H1 (cell line): ENCODE measurements at places on chromosomes 5 and 9.

- no peaks in the 10 kb centered on the region for H3K27me3 ChIP-seq
- no peaks in the 10 kb centered on the region; the same call in 1 of the 2 replicates for H3K4me1 ChIP-seq
- DNase-seq: no peak
- H3K36me3 ChIP-seq: no peaks in the 10 kb centered on the region
Measured at GRCh38 chr5:83726912-83727311, 6.3 kb upstream of the HAPLN1 start.

- no peak overlapping the region for H3K27ac ChIP-seq
- H3K27me3 ChIP-seq: no peaks in the 10 kb centered on the region
- H3K4me1 ChIP-seq: no peaks in the 10 kb centered on the region
- H3K4me3 ChIP-seq: no peak overlapping the region
- H3K36me3 ChIP-seq: no peaks in the 10 kb centered on the region
Measured at GRCh38 chr5:118637947-118638670, 350.2 kb downstream of the DTWD2 start.

DNA sequence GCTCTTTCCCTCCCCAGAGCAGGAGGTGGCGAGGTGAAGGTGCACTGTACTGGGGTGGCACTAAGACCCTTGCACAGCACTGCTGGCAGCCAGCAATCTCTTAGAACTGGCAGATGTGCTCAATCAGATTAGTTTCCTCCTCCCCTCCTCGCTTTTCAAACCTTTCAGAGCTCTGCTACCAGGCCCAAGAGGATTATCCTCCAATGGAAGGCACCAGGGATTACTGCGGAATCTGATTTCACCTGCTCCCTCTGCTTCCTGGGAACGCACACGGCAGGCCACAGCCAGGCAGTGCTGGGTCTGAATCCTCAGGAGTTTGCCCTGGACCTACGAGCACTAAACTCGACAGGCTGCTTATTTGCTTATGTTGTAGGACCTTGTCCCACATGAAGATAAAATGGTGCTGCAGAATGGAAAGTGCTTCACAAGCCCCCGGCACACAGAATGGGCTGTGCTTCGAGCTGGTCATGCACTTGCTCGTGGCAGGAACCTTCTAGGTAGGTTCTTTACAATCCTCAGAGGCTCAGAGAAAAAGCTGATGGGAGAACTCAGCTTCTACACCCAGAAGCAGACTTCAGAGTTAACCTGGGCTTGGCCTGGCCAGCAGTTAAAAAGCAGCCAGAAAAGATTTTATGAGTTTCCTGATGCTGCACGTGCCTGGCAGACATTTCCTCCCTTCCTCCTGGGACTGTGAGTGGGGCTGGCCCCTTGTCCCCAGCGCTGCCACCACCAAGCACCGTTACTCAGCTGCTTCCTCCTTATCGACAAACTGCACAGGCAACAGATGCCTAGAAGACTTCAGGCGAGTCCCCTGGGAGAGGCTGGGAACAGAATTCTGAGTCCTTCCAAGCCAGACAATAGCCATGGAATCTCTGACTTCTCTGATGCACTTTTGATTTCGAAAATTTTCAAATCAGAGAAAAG, 33.1 kb downstream of the FABP6 start:
- H3K4me3 ChIP-seq: no peak overlapping the region
- peaks cover 30% of the 10 kb centered on the region for H3K4me1 ChIP-seq
- peaks cover 6% of the 10 kb centered on the region; the same call in 1 of the 2 replicates for H3K36me3 ChIP-seq
- no peak for DNase-seq

GRCh38 chr9:92942688-92943616, 4.4 kb upstream of the FGD3 start:
- H3K27ac ChIP-seq: no peak overlapping the region
- peaks cover 7% of the 10 kb centered on the region for H3K4me1 ChIP-seq
- no peaks in the 10 kb centered on the region for H3K27me3 ChIP-seq
- H3K36me3 ChIP-seq: no peaks in the 10 kb centered on the region

DNA sequence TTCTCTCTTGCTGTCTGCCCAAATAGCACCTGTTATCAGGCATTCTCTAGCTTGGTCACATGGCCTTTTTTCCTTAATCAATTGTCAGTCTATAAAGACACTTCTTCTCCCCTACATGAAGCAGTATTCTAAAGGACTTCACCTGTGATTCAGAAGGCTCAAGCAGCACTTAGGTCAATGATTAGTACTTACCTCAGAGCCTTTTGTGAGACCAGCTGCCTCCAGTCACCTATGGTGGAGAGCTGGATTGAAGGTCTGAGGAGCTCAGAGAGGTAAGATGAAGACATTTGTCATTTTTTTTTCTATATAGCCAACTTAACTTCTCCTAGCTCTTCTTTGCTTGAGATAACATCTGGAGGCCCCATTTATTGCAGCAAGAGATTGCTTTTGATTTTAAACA, 278.3 kb upstream of the PCSK5 start:
- H3K4me1 ChIP-seq: no peaks in the 10 kb centered on the region
- no peak overlapping the region for H3K4me3 ChIP-seq

- no peak for DNase-seq
- H3K4me3 ChIP-seq: no peak overlapping the region
- H3K36me3 ChIP-seq: no peaks in the 10 kb centered on the region
- peaks cover 3% of the 10 kb centered on the region; the same call in 1 of the 2 replicates for H3K4me1 ChIP-seq
- H3K27ac ChIP-seq: no peak overlapping the region
- H3K27me3 ChIP-seq: no peaks in the 10 kb centered on the region
Measured at GRCh38 chr9:79621916-79622575, 50.3 kb downstream of the TLE4 start.

DNA sequence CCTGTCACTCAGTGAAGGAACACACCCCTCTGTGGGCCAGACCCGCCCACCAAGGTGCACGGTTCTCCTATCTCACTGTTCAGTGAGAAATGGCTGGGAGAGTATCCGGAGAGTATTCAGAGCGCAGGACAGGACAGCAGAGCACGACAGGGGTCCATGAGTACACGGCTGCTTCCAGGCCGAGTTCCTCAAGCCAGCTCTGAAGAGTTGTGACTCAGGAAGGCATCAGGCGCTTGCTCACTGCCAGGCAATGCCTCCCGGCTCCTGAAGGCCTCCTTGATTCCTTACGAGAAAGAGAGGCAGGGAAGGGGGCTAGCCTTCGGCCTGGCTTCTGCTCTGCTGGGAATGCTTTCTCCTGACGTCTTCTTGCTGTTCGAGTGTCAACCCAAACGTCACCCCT, 132.1 kb upstream of the PPP1R26 start:
- no peak overlapping the region for H3K4me3 ChIP-seq
- no peaks in the 10 kb centered on the region for H3K36me3 ChIP-seq
- no peak overlapping the region for H3K27ac ChIP-seq
- H3K4me1 ChIP-seq: peaks cover 1% of the 10 kb centered on the region; the same call in 1 of the 2 replicates
- no peak for DNase-seq

DNA sequence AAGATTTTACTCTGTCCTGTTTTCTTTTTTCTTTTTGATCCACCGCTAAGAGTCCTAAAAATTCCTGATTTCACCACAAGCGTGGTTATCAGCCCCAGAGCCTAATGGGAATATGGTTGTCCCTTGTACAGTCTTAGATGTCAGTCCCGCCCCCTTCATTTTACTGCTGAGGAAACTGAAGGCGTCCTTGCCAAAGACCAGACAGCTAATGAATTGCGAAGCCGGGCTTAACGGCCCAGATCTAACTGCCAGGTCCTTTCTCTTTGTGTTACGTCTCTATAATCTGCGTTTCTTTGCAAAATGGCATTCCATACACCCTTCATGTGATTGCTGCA, 497 bp downstream of the NSA2 start:
- peak overlapping the region; percentile 100 for H3K4me3 ChIP-seq
- H3K27ac ChIP-seq: peak overlapping the region; percentile 31; the same call in 1 of the 2 replicates
- H3K27me3 ChIP-seq: no peaks in the 10 kb centered on the region
- no peak for DNase-seq
- peaks cover under 1% of the 10 kb centered on the region; the same call in 1 of the 2 replicates for H3K36me3 ChIP-seq

- H3K36me3 ChIP-seq: peaks cover 47% of the 10 kb centered on the region
- no peaks in the 10 kb centered on the region for H3K27me3 ChIP-seq
- no peaks in the 10 kb centered on the region for H3K4me1 ChIP-seq
- DNase-seq: no peak
Measured at GRCh38 chr5:31410089-31410488, 121.8 kb downstream of the DROSHA start.

DNA sequence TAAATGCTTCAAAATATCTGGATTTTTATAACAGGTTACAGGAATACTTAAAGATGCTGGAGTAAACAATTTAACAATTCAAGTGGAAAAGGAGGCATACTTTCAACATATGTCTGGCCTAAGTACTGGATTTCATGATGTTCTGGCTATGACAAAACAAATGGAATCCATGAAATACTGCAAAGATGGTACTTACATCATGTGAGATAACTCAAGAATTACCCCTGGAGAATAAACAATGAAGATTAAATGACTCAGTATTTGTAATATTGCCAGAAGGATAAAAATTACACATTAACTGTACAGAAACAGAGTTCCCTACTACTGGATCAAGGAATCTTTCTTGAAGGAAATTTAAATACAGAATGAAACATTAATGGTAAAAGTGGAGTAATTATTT, 35.6 kb downstream of the SLC30A5 start:
- H3K4me3 ChIP-seq: no peak overlapping the region
- H3K27me3 ChIP-seq: no peaks in the 10 kb centered on the region
- no peaks in the 10 kb centered on the region for H3K4me1 ChIP-seq
- H3K36me3 ChIP-seq: no peaks in the 10 kb centered on the region; the same call in 1 of the 2 replicates
